ENCODE measurements at places on chromosomes 13 and 19. TPM values are rescaled to one million over a fixed set of nuclear protein-coding genes. Genes with fewer than 3 reads are reported as not detected.

DNA sequence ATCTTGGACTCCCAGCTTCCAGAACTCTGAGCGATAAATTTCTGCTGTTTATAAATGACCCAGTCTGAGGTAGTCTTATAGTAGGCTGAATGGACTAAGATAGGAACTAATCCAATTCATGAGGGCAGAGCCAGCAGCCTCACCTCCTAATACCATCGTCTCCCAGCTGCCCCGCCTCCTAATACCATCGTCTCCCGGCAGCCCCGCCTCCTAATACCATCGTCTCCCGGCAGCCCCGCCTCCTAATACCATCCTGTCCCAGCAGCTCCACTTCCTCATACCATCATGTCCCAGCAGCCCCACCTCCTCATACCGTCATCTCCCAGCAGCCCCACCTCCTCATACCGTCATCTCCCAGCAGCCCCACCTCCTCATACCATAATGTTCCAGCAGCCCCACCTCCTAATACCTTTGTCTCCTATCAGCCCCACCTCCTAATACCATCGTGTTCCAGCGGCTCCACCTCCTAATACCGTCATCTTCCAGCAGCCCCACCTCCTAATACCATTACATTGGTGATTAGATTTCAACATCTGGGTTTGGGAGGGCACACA lies 2.4 kb upstream of the ARGLU1 start:
- H3K4me3 ChIP-seq, result peak overlapping the region; percentile 48
- H3K36me3 ChIP-seq, result peaks cover 3% of the 10 kb centered on the region
- DNase-seq, result peak; percentile 20
- peak overlapping the region; percentile 45 for H3K27ac ChIP-seq
- H3K27me3 ChIP-seq, result peaks cover 2% of the 10 kb centered on the region

DNA sequence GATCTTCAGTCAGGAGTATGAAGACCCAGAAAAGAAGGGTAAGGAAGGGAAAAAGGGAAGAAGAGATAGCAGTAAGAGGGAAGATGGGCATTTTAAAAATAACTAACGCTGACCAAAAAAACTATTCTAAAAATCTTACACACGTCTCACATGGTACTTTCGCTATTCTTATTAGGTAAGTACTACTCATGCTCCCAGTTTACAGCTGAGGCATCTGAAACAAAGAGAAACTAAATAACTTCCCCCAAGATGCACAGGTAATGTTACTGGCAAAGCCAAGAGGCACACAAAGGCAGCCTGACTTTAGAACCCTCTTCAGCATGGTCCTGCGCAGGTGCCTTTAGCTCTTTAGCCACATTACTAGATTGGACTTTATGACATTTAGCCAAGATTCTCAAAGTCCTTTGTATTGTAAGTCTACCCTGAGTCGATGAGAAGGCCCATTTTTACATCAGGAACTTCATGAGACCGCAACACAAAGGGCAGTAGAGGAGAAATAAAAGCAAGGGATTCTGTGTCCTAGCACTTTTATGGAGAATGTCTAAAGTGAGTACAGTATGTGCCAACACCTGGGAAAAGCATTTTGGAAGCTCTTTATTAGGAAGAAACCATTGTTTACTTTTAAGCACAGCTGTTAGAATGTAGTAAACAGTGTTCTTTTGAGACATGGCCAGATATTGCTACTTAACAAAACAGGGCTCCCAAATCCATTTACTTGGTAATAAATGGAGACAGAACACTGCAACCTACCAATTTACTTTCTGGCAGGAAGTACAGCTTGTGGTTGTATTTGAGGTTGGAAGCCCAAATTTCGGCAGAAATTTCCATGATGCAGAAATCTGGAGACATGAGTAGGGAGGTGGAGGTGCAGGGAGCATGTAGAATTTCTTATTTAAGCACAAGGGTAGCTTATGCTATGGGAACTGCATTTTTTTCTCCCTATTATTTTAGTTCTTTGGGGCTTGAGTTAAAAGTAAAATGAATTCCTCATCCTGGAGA lies 250.7 kb downstream of the KCTD12 start:
- H3K27ac ChIP-seq, result no peak overlapping the region
- peaks cover 4% of the 10 kb centered on the region for H3K27me3 ChIP-seq
- DNase-seq, result no peak

GRCh38 chr19:17183858-17184321 lies 31.3 kb upstream of the USE1 start:
- H3K4me3 ChIP-seq, result peak overlapping the region; percentile 82
- peak; percentile 19 for DNase-seq
- no peaks in the 10 kb centered on the region for H3K27me3 ChIP-seq
- H3K27ac ChIP-seq, result peak overlapping the region; percentile 93

- peaks cover 16% of the 10 kb centered on the region for H3K27me3 ChIP-seq
- no peaks in the 10 kb centered on the region for H3K4me1 ChIP-seq
- H3K36me3 ChIP-seq, result no peaks in the 10 kb centered on the region
- no peak for DNase-seq
Measured at GRCh38 chr13:95813139-95813538, 136.2 kb downstream of the DNAJC3 start.

GRCh38 chr13:95361686-95362085 lies 60.4 kb upstream of the ABCC4 start:
- no peak overlapping the region for H3K4me3 ChIP-seq
- H3K27me3 ChIP-seq, result peaks cover 2% of the 10 kb centered on the region
- no peaks in the 10 kb centered on the region for H3K36me3 ChIP-seq

DNA sequence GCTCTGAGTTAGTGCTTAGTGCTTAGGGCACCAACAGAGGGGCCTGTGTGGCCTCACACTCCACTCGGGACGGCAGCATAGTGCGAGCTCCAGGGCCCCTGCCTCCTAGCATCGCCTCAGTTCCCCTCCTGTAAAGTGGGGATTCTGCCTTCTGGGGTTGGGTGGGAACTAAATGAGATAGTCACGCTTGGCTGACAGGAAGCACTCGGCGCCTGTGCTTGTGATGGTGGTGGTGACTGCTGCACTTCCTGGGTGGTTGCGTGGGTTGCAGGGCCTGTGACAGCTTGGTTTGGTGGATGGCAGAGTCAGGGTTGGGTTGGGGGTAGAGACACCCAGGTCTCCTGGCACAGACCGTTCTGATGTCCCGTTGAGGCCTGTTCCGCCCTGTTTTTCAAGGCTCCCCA lies 7.7 kb downstream of the PLEKHF1 start:
- H3K4me1 ChIP-seq, result peaks cover 69% of the 10 kb centered on the region
- no peaks in the 10 kb centered on the region for H3K27me3 ChIP-seq
- peak overlapping the region; percentile 76 for H3K4me3 ChIP-seq
- peak overlapping the region; percentile 92 for H3K27ac ChIP-seq
- H3K36me3 ChIP-seq, result peaks cover 55% of the 10 kb centered on the region
- DNase-seq, result peak; percentile 76

GRCh38 chr19:46732172-46732938 lies 13.5 kb upstream of the FKRP start:
- H3K27me3 ChIP-seq, result no peaks in the 10 kb centered on the region
- no peak for DNase-seq

GRCh38 chr19:43997631-43998290 lies 5.0 kb upstream of the ZNF230 start:
- H3K27me3 ChIP-seq, result no peaks in the 10 kb centered on the region
- H3K4me1 ChIP-seq, result peaks cover 10% of the 10 kb centered on the region
- H3K36me3 ChIP-seq, result peaks cover 41% of the 10 kb centered on the region
- H3K4me3 ChIP-seq, result no peak overlapping the region
- DNase-seq, result no peak

- peaks cover 1% of the 10 kb centered on the region for H3K27me3 ChIP-seq
- no peak for DNase-seq
- no peaks in the 10 kb centered on the region for H3K36me3 ChIP-seq
- no peak overlapping the region for H3K4me3 ChIP-seq
Measured at GRCh38 chr13:27295096-27295495, 24.5 kb downstream of the RASL11A start.

GRCh38 chr19:27780367-27781075 lies 1432.4 kb downstream of the UQCRFS1 start:
- DNase-seq, result no peak
- no peak overlapping the region for H3K27ac ChIP-seq
- H3K4me1 ChIP-seq, result no peaks in the 10 kb centered on the region
- H3K36me3 ChIP-seq, result peaks cover 25% of the 10 kb centered on the region
- no peaks in the 10 kb centered on the region for H3K27me3 ChIP-seq

DNA sequence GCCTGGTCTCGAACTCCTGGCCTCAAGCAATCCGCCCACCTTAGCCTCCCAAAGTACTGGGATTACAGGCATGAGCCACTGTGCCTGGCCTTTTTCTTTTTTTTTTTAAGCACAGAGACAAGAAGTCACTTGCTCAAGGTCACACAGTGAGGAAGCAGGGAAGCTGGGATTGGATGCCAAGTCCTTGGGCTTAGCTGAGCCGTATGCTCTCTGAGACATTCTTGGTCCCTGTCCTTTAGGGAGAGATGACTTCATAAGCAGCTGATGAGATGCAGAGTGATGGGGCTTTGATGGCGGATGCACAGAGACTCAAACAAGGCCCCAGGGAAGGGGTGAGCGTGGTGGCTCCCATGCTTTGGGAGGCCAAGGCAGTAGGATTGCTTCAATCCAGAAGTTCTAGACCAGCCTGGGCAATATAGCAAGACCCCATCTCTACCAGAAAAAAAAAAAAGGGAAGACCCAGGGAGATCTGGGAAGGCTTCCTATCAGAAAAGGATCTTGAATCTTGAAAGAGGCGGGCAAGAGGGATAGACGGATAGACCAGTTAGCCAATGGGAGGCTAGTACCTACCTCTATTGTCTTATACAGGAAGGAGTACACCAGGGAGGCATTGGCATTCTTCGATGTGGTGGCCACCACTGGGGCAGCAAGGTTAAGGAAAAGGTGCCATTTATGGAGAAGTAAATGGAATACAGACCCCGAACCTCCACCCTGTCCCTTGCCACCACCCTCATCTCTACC lies 3.9 kb downstream of the AP1M2 start:
- peaks cover 6% of the 10 kb centered on the region for H3K36me3 ChIP-seq
- no peak overlapping the region for H3K4me3 ChIP-seq
- H3K4me1 ChIP-seq, result peaks cover 16% of the 10 kb centered on the region
- no peak overlapping the region for H3K27ac ChIP-seq
- H3K27me3 ChIP-seq, result peaks cover 19% of the 10 kb centered on the region

- H3K4me1 ChIP-seq, result no peaks in the 10 kb centered on the region
- no peak overlapping the region for H3K27ac ChIP-seq
- no peaks in the 10 kb centered on the region for H3K36me3 ChIP-seq
- no peaks in the 10 kb centered on the region for H3K27me3 ChIP-seq
- no peak overlapping the region for H3K4me3 ChIP-seq
- no peak for DNase-seq
Measured at GRCh38 chr13:69109891-69110525, 997.6 kb upstream of the ATXN8OS start.

DNA sequence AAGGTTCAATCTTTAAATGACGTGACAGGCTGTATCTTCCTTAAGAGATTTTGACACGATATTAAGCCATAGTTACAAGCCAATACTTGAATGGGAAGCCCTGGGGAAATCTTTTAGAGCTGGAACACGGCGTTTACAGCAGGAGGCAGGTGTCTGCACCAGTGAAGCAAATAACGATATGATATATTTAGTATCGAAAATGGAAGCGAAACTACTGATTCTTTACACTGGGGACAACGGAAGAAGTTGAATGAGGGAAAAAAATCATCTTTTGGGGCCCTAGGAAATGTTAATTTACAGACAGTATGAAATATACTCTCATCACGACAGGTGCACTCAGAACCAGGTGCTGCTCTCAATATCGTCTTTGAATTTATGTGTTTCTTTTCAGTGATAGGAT lies 793.9 kb upstream of the PCDH20 start:
- no peak for DNase-seq
- H3K27me3 ChIP-seq, result no peaks in the 10 kb centered on the region
- no peaks in the 10 kb centered on the region for H3K4me1 ChIP-seq
- no peaks in the 10 kb centered on the region for H3K36me3 ChIP-seq
- no peak overlapping the region for H3K4me3 ChIP-seq

- H3K4me3 ChIP-seq, result peak overlapping the region; percentile 51
- peaks cover 52% of the 10 kb centered on the region for H3K36me3 ChIP-seq
- DNase-seq, result no peak
- no peaks in the 10 kb centered on the region for H3K27me3 ChIP-seq
Measured at GRCh38 chr19:12947702-12948611, 2.3 kb downstream of the RAD23A start.

DNA sequence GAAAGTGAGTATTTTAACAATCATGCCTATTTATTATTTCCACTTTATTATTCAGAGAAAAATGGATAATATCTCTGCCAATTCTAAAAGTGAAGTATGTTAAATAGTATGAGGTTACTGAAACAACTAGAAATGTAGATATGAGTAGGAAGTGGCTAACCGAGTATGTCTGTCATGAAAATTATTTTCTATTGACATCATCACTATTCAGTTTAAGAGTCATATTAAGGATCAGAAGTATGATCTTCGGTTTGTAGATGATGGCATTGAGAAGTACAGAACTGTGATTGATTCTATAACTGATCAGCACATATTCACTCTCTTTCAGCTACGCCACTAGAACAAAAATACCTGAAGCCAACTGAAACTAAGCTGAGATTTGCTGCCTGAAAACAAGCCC lies 146.4 kb upstream of the SLITRK5 start:
- DNase-seq, result no peak
- H3K27me3 ChIP-seq, result no peaks in the 10 kb centered on the region
- H3K4me1 ChIP-seq, result no peaks in the 10 kb centered on the region
- H3K27ac ChIP-seq, result no peak overlapping the region
- H3K36me3 ChIP-seq, result no peaks in the 10 kb centered on the region
- H3K4me3 ChIP-seq, result no peak overlapping the region

DNA sequence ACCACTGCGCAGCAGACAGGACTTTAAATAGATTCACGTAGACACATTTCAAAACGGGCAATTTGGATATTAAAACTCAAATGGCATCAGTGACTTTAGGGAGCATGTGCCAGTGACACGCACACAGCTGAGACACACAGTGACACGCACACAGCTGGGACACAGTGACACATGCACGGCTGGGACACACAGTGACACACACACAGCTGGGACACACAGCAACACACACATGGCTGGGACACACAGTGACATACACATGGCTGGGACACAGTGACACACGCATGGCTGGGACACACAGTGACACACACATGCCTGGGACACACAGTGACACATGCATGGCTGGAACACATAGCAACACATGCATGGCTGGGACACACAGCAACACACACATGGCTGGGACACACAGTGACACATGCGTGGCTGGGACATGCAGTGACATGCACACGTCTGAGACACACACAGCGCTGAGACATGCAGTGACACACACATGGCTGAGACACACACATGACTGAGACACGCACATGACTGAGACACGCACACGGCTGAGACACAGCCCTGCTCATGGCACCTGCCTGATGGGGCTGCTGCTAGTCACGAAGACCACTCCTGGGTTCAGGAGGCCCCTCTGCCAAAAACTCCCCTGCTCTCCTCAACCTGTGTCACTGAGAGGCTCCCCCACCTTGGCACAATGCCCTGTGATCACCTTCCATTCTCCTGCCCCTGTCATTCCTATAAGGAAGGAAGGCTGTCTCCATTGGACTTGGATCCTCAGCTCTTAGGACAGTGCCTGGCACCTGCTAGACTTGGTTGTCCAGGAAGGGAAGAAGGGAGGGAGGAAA lies 52.5 kb downstream of the SOX1 start:
- H3K4me1 ChIP-seq, result peaks cover 3% of the 10 kb centered on the region
- no peak overlapping the region for H3K27ac ChIP-seq
- peaks cover 2% of the 10 kb centered on the region for H3K27me3 ChIP-seq
- no peaks in the 10 kb centered on the region for H3K36me3 ChIP-seq
- no peak overlapping the region for H3K4me3 ChIP-seq

- H3K36me3 ChIP-seq, result no peaks in the 10 kb centered on the region
- H3K27ac ChIP-seq, result peak overlapping the region; percentile 62
- peaks cover 6% of the 10 kb centered on the region for H3K4me1 ChIP-seq
- peak overlapping the region; percentile 54 for H3K4me3 ChIP-seq
- H3K27me3 ChIP-seq, result peaks cover 5% of the 10 kb centered on the region
Measured at GRCh38 chr19:48500830-48501493, 10.7 kb downstream of the LMTK3 start.

Gene TRAPPC5
- total RNA-seq, result 86.8 TPM

Gene SLC25A41
- 0.24 TPM for total RNA-seq

Gene PRODH2
- total RNA-seq, result not detected

Gene FKBP8
- total RNA-seq, result 163 TPM

Gene FUT1
- 0.54 TPM for total RNA-seq

Gene CEACAM4
- not detected for total RNA-seq

Gene LSM4
- 198 TPM for total RNA-seq

Gene ADGRE3
- not detected for total RNA-seq

Gene IGFL3
- not detected for total RNA-seq

Gene KLK12
- total RNA-seq, result not detected

All from activated T-helper 1 cell treated with anti-CD3 and anti-CD28 coated beads, Interleukin-12 subunit alpha, Interleukin-12 subunit beta, Interleukin-2, Interleukin-4 antibody, amounts not matched to agents 30 ng/mL and 10 ng/mL and 1 ng/mL, durations not matched to agents 14 hours and 24 hours and 36 hours (primary cell).